ENCODE measurements at places on chromosomes 2 and 18. TPM values are rescaled to one million over a fixed set of nuclear protein-coding genes. Genes with fewer than 3 reads are reported as not detected.

The CRYGC gene
- total RNA-seq = not detected

The SKA1 gene
- 9.4 TPM for total RNA-seq

The GAREM2 gene
- total RNA-seq = 0.33 TPM

The TMEM198 gene
- total RNA-seq = 5.6 TPM

The AQP4 gene
- not detected for total RNA-seq

All from HT-29 (cell line).